ENCODE measurements at places on chromosomes 16 and 17.
A peak's percentile ranks its signal among the peaks of the same experiment; 100 is the strongest.

GRCh38 chr16:46830902-46831647 is at the start of gene C16orf87:
Gene C16orf87, minus strand, starts transcription at chr16:46831180. Its CDS starts 31 bp downstream, at chr16:46831149.
- peak; percentile 90 for DNase-seq

DNA sequence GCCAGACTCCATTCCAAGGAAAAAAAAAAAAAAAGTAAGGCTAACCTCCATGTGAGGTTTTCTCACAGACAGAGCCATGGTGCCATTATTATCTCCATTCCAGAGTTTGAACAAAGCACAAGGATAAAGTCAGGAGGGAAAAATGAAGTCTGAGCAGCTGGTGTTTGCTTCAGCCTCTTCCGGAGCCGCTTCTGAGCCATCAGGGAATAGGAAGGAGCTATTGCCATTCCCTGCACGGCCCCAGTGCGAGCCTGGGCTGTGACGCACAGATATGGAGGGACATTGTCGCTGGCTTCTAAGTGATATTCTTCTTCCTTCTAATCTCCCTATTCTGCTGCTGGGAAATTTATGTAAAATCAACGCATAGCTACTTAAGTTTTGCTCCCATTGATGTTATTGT is 69.5 kb upstream of the PIRT start:
- no peak for DNase-seq

- DNase-seq: no peak
Measured at GRCh38 chr16:13414154-13414553, 505.8 kb upstream of the ERCC4 start.

GRCh38 chr17:66836063-66837005 is 1.4 kb downstream of the CACNG5 start:
- DNase-seq: no peak

GRCh38 chr17:63039899-63040602 is 74.0 kb downstream of the TANC2 start:
- DNase-seq: no peak

GRCh38 chr16:69270395-69270794 is 40.8 kb upstream of the VPS4A start:
- DNase-seq: no peak

DNA sequence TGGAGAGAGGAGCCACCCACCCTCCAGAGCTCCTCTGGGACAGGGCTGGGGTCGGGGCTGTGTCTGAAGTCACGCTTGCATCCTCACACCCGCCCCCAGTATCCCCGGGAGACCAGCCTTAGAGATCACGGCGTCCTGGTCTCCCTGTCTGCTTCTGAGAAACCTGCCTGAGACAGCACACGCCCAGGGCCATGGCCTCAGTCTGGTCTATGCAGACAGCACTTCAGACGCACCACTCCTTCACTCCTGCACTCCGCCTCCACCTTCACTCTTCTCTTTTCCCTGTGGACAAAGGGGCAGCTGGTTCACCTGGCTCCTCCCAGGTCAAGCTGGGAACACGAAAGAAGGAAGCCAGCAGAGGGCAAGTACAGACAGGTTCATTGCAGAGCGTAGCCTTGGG is 248.0 kb upstream of the GSE1 start:
- DNase-seq: no peak

DNA sequence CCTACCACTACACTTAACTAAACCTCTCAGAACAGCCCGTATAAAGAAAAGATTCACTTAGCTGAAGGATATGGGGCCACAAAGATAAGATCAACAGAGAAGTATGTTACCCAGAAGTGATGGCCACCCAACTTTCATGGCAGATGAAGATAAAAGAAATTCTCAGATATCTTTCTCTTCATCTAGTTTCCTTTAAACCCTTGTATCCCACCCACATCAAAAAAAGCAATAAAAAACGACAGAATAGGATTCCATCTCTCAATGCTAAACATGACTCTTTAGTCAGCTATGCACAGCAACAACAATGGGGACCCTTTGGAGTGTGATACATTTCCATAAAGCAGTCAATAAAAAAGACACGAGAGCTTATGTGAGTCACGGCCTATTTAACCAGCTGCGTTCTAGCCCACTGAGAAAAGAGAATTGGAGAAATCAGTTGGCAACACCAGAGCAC is 86.6 kb downstream of the SNX11 start:
- no peak for DNase-seq

DNA sequence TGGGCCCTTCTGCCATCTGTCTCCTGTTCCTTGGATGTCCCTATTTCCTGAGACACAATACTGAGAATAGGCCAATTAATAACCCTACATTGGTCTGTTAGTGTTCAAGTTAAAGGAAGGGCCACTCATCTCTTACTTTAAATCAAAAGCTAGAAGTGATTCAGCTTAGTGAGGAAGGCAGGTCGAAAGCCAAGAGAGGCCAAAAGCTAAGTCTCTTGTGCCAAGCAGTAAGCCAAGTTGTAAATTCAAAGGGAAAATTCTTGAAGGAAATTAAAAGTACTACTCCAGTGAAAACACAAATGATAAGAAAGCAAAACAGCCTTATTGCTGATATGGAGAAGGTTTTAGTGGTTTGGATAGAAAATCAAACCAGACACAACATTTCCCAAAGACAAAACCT is 28.8 kb downstream of the ANKFN1 start:
- no peak for DNase-seq

DNA sequence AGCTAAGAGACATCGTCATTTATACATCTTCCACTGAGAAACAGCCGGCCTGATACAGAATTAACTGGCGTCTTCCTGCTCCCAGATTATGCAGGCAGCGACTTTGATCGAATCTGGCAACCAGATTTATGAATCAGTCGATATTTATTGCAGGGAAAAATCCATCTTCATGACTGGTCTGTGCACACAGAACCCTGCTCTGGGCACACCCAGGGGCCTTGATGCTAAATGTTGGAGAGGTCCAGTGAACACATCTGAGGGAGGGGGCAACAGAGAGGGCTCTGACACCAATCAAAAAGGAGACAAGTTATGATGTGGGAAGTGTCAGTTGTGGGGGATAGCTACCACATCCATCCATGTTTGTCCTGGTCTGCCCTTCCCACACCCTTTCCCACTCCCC is 102.9 kb downstream of the TMEM132E start:
- DNase-seq: no peak

- DNase-seq: no peak
Measured at GRCh38 chr16:28863929-28864793, 518 bp downstream of the SH2B1 start.

- DNase-seq: no peak
Measured at GRCh38 chr16:75402159-75402820, 31.0 kb downstream of the CFDP1 start.

GRCh38 chr16:74888888-74889287 is 96.0 kb downstream of the WDR59 start:
- DNase-seq: no peak

DNA sequence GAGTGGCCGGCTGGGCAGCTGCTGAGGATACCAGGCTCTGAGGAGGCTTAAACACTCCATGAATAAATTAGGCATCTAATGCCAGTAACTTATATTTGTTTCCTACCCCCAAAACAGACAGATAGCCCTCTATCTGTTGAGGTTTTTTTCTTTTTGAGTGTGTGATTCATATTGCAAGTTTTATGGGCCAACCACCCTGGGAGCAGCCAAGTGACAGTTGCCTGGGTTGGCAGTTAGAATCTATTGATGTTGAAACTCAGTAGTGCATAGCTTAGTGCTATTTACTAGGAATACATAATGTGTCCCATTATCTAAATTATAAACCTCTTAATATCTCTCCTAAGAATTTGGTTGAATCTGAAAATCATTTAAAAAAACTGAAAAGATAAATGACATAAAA is 397.4 kb downstream of the CA10 start:
- DNase-seq: no peak

DNA sequence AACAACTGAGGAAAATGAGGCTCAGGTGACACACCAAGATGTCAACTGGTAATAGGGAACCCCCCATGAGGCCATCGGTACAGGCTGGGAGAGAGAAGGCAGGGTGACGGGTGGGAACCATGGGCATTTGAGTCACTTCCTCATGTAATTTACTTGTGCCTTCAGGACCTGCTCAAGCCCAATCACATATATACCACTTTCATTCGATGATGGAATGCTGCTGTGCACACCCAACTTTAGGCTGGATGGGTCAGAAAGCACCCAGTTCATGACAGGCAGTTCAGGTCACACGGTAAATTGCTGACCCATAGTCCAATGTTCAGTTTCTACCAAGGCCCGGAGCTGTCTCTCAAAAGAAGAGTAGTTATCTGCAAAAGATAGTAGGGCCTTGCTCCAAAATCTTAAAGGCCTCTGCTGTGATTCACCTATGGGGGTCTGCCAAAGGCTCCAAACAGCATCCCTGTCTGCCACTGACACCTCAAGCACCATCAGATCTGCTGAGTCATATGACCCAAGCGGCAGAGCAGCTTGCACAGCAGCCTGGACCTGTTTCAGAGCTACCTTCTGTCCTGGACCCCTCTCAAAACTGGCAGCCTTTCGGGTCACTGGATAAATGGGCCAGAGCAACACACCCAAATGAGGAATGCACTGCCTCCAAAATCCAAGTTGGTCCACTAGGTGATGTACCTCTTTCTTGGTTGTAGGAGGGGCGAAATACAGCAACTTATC is 24.7 kb downstream of the ZZEF1 start:
- DNase-seq: no peak

- no peak for DNase-seq
Measured at GRCh38 chr17:78620099-78620498, 42.9 kb upstream of the DNAH17 start.

GRCh38 chr17:49218941-49219913 is 8.7 kb downstream of the ABI3 start:
- no peak for DNase-seq

GRCh38 chr17:72826602-72827001 is 265.9 kb downstream of the SLC39A11 start:
- DNase-seq: no peak

DNA sequence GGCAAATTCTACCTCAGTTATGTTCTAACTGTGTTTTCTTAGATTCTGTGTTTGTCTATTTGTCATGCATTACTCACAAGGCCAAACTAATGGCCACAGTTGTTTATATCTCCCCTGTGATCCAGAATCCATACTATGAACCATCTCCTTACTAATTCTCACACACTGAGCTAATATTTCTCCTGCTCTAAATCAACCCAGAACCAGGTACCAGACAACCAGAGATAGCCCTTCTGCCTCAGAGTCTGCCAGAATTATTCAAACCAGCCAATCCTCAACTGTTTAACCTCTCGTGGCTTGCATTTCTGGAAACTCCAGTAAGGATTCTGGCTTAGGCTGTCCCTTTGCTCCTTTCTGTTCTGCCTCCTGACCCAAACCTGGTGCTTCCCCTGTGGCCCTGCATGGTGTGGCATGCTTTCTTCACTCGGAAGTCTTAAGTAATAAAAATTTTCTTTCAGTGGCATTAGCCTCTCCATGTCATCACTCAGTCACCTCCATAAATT is 59.4 kb downstream of the EFCAB5 start:
- no peak for DNase-seq

DNA sequence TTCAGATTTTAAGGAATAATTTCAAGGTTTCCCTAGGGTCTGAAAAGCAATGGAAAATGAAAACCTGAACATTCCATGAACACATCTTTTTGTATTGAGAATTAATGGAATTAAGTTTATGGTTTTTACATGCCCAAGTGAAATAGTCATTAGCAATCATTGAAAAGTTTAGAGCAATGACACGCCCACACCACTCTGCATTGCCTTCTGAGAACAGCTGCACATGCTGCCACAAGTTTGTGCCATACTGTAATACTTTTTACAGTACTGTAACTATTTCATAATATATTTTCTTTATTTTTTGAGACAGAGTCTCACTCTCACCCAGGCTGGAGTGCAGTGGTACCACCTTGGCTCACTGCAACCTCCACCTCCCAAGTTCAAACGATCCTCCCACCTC is 345.2 kb upstream of the PMFBP1 start:
- DNase-seq: no peak

- DNase-seq: no peak
Measured at GRCh38 chr17:59365383-59365981, 34.0 kb downstream of the YPEL2 start.

DNA sequence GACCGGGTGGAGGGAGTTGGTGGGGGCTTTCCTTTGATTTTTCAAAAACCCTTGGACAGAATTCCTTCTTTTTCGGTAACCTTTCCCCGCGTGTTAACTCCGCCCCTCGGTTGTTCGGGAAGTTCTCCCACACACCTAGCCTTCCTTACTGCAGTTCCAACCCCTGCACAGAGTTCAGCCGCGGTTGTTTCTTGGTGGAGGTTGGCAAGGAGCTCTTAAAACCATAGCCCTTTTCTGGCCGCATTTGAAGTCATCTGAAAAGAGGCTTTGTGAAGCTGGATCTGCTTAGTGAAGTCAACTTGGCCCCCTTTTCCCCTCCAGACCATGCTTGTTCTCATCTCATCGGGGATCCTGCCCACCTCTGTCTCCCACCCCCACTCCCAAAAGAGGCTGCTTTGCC is 1.8 kb downstream of the CACNG4 start:
- DNase-seq: no peak

GRCh38 chr16:27324851-27325301 is 11.1 kb downstream of the IL4R start:
- no peak for DNase-seq

- DNase-seq: no peak
Measured at GRCh38 chr16:71515026-71515425, 11.2 kb upstream of the CHST4 start.

DNA sequence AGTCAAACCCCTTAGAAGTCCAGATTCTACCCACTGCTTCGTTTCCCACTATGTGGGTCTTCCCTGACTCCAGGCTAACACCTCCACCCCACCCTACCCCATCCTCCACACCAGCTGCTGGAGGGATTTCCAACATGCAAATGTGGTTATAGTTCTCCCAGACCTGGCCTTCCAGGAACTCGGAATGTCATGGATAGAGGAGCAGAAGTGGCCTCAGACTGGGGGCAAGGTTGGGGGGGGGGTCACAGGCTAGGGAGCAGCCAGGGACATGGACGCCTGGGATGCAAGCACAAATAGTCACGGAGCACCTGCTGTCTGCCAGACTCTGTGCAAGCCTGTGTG is 2.0 kb downstream of the CAMKK1 start:
- DNase-seq: no peak

GRCh38 chr17:58611331-58611730 is 80.5 kb downstream of the TEX14 start:
- DNase-seq: no peak

- no peak for DNase-seq
Measured at GRCh38 chr17:17684906-17685774, 3.9 kb downstream of the RAI1 start.

GRCh38 chr16:27726621-27727261 is 176.8 kb downstream of the KATNIP start:
- no peak for DNase-seq

GRCh38 chr17:44862278-44862914 is 14.7 kb downstream of the HIGD1B start:
- DNase-seq: no peak

DNA sequence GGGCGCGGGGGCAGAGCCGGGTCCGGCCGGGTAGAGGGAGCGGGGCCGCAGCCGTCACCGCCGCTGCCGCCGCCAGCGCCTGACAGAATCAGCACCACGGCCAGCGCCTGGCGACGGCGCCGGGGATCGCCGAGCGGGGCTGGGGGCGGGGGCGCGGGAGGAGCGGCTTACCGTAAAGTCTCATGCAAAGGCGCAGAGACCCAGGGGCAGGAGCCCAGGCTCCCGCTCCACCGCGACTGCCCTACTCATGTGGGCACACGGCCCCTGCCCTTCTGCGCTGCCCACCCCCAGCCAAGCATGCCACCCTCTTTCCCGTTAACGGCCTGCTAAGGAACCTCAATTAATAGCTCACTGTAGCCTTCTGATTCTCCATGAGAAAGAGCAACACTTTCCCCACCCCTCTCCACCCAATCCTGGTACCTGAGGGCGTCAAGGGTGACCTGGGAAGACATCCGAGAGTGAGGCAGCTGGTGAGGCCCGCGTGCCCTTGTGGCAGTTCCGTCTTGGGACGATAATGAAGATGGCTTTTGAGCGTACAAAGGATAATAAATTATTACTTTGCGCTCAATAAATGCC is at the start of gene SEZ6:
Gene SEZ6, minus strand, starts transcription at position 98 of the 576 bp plus-strand sequence. CDS start 164 bp downstream, outside the sequence.
- DNase-seq: peak; percentile 79
